Left colon (tissue), 2 donors: ENCODE measurements at places on chromosomes 13 and 19.

DNA sequence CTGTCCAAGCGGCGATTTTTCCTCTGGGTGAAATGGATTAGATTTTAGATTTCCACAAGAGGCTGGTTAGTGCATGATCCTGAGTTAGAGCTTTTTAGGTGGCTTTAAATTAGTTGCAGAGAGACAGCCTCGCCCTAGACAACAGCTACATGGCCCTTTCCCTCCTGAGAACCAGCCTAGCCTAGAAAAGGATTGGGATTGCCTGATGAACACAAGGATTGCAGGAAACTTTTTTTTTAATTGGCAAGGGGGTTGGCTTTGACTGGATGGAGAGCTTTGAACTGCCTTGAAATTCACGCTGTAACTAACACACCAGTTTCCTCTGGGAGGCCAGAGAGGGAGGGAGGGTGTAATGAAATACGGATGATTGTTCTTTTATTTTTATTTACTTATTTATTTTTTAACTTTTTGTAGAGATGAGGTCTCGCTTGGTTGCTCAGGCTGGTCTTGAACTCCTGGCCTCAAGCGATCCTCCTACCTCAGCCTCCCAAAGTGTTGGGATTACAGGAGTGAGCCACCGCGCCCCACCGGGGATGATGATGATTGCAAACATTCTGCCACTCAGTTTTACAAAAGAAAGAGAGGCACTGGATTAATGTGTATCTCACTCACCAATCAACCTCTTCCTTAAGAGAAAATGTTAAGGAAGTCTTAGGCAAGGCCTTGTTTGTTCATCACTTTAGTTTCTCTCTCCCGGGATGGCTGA lies 1.9 kb downstream of the LDLR start:
- DNase-seq, result no peak

- DNase-seq, result no peak
These were observed 687.1 kb upstream of the SLITRK1 start for GRCh38 chr13:84569366-84569765.

- no peak for DNase-seq
These were observed 211.7 kb downstream of the TEX29 start for GRCh38 chr13:111532111-111532510.

DNA sequence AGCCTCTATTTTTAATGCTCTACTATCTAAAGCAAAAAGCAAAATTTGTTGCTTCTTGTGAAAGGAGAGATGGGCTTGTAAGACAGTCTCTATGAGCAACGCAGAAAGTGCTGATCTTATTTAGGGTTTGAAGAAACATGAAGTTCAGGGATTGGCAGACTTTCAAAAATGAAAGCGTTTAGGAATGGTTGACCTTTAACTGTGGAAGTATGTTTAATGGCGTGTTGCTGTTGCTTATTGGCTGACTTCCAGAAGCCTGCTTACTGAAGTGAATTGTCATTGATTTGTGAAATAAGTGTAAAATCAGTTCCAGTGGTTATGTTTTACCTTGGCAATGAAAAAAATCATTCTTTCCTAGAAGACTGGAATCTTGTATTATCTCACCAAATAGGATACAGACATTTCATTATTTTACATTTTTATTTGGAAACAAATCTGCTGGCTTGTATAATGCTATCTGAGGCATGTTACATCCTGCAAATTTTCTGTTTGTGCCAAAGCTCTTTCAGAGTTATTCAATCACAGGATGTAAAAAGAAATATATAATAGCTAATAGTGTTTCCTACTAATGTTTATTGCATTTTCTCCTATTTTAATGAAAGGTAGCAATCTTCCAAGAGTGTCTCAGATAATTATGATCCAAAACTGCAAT lies 221.3 kb upstream of the SLITRK6 start:
- no peak for DNase-seq

DNA sequence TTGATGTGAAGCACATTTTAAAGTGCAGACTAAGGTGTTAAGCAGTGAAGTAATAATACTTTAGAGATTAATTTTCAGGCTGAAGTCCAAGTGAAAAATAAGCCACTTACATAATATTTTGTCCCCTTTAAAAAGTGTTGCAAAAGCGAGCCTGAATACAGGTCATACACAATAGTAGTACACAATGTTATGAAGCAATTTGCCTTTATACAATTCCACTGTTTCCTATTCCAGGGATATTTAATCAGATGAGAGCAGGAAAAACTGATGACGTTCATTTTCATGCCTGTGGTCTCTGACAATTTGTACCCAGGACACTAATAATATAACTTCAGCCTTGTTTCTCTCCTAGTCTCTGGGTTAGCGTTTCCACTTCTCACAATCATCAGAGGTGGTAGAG lies 916.7 kb downstream of the PCDH9 start:
- no peak for DNase-seq

- no peak for DNase-seq
These were observed 117.8 kb downstream of the NALCN start for GRCh38 chr13:101298517-101298916.

DNA sequence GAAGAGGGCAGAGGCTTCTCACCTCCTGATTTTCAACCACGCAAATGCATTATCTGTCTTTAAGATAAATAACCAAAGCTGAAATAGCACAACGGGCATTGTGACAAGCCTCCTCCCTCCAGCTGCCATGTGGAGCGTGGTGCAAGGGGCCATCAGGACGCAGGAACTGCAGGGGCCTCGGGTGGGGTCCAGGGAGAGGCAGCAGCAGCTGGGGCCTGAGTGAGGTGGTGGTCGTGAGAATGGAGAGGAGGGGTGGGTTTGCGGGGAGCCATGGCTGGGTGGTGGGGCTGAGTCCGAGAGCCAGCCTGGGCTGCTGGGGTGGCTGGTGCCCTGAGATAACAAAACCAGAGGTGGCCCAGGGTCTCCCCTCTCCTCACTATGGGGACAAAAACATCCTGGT lies 66.0 kb downstream of the EPS15L1 start:
- DNase-seq, result no peak

DNA sequence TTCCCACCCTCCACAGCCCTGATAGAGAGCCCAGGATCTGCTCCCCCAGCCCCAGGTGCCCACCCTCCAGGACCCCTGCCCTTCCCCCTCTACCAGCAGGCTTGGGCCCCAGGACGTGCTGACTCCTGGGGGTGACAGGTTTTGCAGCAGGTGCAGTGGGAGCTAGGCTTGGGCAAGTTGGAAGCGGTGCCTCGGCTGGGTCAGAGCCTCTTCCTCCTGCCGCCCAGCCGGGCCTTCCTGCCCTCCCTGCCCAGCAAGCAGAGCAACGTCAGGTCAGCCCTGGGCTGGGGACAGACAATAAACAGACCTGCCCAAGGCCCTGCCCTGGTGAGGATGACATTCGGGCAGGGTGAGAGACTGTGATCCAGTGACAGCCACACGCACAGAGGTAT lies 9.2 kb upstream of the NCCRP1 start:
- DNase-seq, result no peak

DNA sequence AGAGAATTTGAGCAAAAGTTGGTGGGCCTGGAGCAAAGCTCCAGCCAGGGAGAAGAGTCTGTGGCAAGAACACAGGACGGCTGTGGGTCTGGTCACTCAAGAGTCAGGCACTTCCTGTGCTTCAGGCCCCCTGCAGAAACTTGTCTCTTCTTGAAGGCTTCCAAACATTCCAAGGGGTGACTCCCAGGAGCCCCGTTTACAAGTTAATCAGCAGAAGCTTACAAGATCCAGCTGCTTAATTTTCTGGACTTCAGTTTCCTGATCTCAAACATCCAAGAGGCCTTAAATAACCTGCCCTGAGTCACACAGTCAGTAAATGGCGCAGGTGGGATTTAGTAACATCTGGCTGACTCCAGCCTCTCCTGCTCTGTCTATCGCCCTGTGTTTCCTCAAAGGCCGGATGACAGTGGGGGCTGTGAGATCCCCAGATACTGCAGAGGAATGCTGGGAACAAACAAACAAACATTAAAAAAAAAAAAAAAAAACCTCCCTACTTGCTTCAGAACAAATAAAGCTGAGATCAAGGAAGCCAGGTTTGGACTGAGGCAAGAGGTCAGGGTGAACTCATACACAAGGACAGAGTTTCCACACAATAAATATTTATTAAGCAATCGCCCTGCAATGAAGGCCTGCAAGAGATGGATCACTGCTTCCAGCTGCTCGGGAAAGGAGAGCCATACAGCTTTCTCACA lies 175.4 kb upstream of the RFC3 start:
- DNase-seq, result no peak

- no peak for DNase-seq
These were observed 94.1 kb downstream of the HSPH1 start for GRCh38 chr13:31067416-31068118.

- no peak for DNase-seq
These were observed at the start of gene ZNF536 for GRCh38 chr19:30371960-30372824. Gene ZNF536, plus strand, starts transcription at chr19:30372384. Its CDS starts 71,179 bp downstream, at chr19:30443563.

DNA sequence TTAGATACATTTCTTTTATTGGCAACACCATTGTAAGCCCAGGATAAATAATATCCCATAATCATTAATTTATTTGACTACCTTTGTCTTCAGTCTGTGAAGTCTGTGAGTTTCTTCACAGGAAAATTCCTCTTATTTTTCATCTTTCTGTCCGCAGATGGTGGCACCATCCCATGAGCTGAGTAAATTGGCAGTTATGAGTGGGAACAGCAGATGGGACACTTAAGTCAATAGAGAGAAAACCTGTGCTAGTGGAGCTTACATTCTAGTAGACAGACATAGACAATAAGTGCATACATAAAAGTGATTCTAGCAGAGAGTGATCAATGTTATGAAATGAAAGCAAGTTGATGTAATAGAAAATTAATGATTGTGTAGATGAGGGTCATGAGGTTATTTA lies 638.2 kb upstream of the MIR17HG start:
- no peak for DNase-seq

GRCh38 chr19:33864311-33864850 lies 67.7 kb downstream of the KCTD15 start:
- no peak for DNase-seq

- no peak for DNase-seq
These were observed 554.8 kb upstream of the GPC6 start for GRCh38 chr13:92671821-92672220.

- no peak for DNase-seq
These were observed 691 bp downstream of the KIR2DL4 start for GRCh38 chr19:54804101-54804500.

DNA sequence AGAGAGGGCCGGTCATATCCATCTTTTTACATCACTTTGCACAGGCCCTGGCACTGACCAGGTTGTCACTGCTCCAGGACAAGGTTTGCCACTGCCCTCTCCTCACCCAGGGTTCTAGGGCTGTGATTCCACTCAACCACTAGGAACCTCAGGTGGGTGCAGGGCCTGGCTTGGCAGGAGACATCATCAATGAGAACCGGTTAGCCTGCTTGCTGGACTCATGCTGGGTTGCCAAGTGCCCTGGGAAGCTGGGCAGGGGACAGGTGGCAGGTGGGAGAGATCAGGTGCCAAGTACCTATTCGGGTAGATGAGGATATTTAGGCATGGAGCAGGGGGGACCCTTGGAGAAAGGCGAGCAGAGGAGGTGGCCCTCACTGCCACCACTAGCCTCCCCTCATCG lies 4.2 kb upstream of the CERS4 start:
- DNase-seq, result no peak

DNA sequence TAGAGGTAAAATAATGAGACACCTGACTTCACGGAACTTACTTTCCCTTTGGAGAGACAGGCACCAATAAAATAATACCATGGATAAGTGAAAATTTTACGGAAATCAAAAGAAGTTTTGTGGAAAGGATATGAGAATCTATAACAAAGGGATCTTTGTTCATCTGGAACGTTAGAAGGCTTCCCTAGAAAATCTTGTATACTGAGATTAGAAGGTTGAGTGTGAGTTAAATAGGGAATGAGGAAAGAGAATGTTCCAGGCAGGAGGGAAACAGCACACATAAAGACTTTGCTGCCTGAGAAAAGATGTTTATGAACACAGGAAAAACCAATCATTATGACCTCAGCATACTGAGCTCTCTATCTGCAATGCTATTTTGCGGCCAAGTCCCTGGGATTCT lies 19.6 kb upstream of the RAP2A start:
- DNase-seq, result no peak

DNA sequence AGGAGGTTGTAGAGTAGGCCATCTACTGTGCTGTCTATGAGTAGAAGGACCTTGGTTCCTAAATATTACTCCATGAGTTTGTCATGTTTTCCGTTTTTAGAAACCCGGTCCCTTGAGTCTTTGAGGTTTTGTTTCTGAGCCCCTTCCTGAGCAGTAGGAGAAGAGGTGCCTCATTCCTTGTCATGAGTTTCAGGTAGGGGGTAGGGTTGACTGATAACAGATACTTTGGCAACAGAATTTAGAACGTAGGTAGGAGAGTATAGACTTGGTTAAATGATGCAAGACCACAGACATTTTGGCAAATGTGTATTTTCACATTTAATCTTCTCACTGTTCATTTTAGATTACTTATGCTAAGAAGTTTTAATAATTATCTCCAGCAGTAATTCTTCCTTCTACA lies 24.6 kb downstream of the LMO7 start:
- DNase-seq, result no peak

GRCh38 chr13:90154311-90154960 lies 1193.1 kb upstream of the MIR17HG start:
- DNase-seq, result no peak

DNA sequence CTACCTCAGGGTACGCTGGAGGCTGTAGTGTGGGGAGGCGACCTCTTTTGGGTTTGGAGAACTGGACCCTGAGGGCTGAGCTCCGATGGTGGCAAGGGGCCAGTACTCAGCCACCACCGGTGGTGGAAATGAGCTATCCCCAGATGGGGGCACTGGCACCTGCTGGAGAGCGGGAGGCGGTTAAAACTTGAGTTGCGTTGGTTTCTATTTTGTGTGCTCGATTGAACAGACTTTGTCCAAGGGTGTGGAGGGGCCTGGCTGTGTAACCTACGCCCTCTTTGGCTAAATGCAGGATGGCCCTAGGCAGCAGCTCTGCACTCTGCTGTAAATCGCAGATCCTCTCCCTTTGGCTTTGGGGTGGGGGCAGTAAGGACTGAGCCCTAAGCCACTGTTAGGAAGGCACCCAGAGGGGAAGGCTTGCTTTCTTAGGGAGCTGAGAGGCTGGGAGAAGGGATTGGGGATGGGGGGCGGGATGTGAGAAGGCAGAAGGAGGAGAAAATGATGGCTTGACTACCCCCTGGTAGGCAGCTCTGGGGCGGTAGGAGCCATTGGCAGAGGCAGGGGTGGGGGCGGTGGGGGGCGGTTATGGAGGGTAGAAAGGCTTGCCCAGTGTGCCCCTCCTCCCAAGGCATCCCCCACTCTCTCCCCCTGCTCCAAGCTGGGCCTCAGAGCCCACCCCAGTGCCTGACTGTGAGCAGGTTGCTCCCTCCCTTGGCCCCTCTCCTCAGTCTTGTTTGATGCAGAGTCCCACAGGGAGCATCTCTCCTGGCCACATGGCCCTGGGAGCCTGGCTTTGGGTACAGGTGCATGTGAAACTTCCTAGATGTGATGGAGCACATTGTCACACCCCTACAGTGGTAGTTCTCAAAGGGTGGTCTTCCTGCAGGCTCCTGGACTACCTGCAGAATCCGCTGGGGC lies 5.0 kb downstream of the VSTM2B start:
- DNase-seq, result no peak

- peak; percentile 17 for DNase-seq
These were observed 193.9 kb upstream of the RNF113B start for GRCh38 chr13:98370806-98371515.

DNA sequence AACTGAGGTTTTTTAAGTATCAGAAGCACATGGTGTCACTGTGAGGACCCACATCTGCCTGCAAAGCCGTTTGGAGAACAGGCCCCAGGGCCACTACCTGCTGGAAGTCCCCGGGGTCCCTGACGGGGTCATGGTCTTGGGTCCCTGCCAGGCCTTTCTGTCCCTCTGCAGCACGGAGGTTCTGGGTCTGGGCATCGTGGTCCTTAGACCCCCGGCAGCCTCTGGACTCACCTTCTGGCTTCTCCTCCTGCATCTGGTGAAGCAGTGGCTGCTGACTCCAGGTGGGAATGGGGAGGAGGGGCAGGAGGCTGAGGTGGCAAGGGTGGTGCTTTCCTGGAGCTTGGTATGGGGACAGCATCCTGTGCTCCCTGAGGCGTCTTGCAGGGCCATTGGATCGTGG lies 198.6 kb downstream of the TEX29 start:
- DNase-seq, result no peak
